Activated naive CD4-positive, alpha-beta T cell treated with anti-CD3 and anti-CD28 coated beads, Interleukin-2, amount 50 U/mL, for 16 hours (primary cell): ENCODE measurements at places on chromosomes 1 and 21.

DNA sequence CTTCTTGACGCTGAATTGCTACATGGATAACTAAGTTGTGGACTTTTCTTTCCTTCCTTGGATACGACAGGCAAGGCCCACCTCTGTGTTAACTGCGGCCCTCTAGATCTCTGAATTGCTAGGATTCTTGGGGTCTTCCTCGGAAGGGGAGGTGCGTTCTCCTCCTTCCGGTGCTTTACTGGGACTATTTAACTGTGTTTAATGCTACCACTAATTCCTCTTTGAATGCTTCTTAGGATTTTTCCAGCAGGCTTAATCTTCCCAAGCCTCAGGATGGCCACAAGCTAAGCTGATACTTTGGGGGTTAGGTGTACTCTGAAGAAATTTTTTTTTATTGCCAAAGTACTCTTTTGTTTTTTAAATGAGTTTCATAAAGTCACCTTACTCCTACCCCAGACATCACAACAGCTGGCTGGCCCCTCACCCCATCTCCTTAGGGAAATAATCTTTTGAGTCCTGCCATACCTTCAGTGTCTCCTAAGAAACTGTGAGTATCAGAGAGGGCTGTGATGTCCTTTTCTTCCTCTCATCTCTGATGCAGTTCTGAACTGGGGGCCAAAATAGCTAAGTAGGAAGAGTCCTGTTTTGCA is 21.4 kb downstream of the KIRREL1 start:
- DNase-seq, result no peak

- DNase-seq, result no peak
These were observed 31.4 kb upstream of the OLIG2 start for GRCh38 chr21:32994305-32994704.

- DNase-seq, result peak; percentile 22
These were observed 2.6 kb downstream of the IRF2BP2 start for GRCh38 chr1:234607109-234608024.

DNA sequence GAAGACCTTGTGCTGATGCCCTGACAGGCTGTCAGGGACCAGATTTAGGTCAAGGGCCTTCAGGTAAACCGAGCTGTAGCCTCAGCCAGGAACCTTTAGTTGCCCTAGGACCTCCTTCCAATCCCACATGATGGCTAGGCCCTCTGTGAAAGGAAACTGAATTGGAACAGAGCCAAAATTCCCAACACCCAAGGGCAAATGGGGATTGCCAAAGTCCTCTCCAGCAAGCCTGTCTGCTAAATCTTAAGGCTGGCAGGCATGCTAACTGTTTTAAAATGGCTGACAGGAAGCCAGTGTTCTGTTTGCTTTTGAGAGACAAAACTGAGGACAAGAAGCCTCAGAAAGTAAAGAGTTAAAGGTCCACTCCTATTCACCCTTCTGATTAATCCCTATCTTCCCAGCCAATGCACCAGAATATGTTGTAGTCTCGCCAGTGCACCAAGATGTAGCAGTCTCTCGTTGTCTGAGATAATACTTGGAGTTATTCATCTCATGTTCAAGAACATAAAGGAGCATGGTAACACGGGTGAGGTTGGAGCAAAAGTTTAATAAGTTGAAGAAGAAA is 35.1 kb downstream of the MSTO1 start:
- DNase-seq, result no peak

- DNase-seq, result no peak
These were observed 97.8 kb downstream of the TYW3 start for GRCh38 chr1:74830766-74831165.

DNA sequence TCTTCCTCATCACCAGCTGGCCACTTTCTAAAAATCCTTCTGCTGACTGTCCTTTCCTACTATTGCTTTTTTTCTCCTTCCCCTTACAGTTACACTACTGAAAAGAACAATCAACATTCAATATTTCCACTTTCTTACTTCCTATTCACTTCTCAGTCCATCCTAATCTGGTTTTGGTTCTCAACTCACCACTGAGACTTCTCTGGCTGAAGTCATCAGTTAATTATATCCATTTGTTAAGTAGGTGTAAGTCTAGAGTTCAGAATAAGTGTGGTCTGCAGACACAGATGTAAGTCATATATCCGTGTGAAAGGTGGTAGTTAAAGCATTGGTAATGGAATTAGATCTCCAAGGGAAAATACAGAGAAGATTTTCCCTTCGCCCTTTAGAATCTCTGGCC is 21.4 kb downstream of the PEA15 start:
- no peak for DNase-seq

DNA sequence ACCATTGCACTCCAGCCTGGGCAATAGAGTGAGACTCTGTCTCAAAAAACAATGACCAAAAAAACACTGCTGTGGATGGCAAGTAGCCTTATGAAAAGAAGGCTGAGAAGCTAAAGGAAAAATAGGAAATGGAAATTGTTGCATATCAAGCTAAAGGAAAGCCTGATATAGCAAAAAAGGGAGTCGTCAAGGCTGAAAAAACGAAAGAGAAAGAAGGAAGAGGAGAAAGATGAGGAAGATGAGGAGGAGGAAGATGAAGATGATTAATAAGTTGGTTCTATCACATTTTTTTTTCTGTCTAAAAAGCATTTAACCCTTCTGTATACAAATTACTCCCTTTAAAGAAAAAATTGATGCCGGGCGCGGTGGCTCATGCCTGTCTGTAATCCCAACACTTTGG is 10.2 kb upstream of the PRDX1 start:
- no peak for DNase-seq

DNA sequence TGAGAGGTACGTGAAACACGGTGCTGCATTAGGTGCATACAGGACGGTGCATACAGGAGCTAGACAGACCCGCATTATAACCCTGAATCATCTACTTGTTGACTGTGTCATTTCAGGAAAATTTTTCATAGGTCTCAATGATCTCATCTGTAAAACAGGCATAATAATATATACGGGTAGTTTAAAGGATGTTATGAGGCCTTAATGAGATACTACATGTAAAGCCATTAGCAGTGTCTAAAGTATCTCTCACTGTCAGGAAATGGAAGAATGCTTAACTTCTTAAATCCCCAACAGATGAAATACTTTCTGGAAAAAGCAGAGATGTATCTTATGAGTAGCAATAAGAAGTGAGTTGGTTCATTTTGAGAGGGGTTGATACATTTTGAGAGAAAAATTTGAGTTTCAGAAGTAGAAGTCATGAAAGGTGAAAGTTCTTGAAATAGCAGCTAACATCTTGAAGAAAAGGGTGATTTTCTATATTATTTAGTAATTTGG is 669.6 kb downstream of the PTPRC start:
- no peak for DNase-seq

DNA sequence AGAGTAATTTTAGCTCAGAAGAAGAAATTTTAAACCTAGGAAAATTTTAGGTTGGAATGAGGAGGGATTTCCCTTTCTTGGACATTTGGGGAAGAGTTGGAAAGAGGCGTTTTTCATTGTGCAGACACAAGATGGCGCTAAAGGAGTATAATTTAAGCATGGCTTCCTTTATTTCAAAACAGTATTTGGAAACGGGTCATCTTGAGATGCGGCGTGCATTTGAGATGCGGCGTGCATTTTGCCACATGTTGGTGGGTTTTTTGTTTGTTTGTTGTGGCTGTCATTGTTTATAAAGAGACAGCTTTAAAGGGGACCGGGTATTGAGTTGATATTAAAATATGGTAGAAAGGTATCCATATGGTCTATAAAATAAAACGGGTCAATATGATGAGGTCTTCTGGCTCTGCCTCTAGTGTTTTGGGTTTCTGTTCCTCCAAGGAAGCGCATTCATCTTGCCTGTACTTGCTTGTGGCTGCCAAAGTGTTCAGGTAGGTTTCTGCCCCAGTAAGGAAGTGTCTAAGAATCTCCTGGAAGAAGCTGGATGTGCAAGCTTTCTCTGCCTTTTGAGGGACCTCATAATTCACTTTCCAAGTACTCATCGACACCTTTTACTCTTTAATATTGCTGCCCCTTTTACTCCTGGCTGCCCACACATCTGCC is 210.3 kb downstream of the SLC35F3 start:
- DNase-seq, result peak; percentile 22
